NCI-H1436 (cell line): ENCODE measurements at places on chromosomes 3 and 15.

- no peak for DNase-seq
Observed at GRCh38 chr15:101056366-101057334, 137.5 kb downstream of the LRRK1 start.

DNA sequence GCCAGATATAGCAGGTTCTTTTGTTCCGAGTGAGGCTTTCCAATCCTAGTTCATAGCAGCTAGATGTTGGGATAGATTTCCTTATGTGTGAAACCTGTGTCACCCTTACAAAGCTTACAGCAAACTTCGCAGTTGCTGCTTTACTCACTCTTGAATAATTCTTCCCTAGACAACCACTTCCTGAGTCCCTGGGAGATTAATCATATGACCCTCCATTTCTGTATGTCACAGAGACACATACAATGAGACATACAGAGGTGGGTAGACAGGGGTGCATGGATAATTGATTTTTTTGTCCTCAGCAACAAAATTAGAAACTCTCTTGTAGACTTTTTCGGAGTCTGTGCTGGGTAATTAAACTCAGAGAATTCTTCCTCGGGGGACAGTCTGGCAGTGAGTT is 163.2 kb downstream of the NSUN3 start:
- DNase-seq, result no peak

DNA sequence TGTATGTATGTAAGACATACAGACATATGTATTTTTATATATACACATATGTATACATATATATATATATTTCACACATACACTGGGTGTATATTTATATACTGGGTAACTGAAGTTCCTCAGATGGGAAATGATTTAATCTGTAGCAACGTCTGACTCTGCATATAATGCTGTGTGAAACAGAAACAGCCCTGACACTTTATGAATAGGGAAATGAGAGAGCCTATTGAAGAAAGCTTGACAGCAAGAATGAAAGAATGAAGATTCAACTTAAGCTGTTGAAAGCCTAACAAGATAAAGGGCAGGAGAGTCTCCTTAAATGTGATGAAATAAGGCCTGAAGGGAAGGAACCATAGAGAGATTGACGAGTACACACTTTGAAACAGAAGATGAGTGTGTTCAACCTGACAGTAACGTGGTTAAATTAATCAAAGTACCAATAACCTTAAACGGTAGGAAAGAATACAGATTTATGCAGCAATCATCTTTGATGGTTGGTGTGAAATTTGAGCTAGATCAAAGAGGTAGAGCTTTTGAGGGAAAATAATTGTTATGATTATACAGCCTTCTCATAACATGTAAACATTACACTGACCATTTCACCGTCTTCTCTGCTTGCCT is 169.9 kb downstream of the MECOM start:
- no peak for DNase-seq

- no peak for DNase-seq
Observed at GRCh38 chr3:181425074-181425473, 286.7 kb upstream of the SOX2 start.

DNA sequence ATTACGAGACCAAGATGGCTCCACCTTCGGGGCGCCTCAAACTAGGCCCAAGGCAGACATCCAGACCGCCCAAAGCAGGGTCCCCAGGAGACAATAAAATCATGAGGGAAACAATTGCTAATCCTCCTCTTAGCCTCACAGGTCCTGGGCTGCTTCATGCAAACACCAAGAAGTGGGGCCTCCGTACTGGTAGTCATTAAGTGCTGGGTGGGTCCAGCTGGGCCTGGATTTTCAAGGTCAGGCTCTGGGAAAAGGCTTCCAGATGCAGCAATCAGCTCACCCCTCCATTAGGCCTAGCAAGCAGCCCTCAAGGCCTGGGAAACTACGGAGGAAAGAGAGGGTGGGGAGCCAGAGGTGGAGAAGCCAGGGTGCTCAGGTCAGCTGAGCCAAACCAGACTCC is 634 bp downstream of the FBXL22 start:
- DNase-seq, result no peak

DNA sequence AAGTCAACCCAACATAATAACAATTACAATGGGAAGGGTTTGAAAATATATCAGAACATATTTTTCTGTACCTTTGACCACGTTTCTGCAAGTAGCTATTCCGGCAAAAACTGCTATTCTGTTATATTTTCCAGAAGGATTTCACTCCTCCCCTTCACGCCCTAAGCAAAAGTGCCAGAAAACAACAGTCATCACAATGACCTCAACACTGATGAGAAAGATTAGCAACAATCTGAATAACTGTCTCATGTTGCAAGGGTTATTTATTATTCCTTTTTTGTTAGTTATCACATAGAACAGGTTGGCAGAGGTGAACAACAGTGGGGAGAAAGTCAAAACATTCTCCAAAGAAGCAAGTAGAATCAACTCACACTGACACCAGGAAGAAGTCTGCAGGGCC is 269.4 kb upstream of the ARRDC4 start:
- no peak for DNase-seq

- no peak for DNase-seq
Observed at GRCh38 chr3:98013411-98014267, 21.5 kb downstream of the GABRR3 start.

- DNase-seq, result no peak
Observed at GRCh38 chr15:47806008-47806407, 88.7 kb downstream of the SEMA6D start.

DNA sequence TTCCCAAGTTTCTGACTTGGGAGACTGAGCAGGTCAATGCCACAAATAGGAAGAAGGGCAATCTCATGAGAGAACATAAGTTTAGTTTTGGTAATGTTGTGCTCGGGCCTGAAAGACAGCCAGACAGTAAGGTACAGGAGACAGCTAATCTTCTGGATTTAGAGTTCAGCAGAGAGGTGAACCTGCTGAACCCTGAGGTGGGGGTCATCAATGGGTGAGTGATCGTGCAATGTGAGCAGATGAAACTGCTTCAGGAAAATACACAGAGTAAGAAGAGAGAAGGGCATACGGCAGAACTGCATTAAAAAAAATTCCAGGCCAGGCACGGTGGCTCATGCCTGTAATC is 23.3 kb downstream of the RUBCN start:
- DNase-seq, result no peak

DNA sequence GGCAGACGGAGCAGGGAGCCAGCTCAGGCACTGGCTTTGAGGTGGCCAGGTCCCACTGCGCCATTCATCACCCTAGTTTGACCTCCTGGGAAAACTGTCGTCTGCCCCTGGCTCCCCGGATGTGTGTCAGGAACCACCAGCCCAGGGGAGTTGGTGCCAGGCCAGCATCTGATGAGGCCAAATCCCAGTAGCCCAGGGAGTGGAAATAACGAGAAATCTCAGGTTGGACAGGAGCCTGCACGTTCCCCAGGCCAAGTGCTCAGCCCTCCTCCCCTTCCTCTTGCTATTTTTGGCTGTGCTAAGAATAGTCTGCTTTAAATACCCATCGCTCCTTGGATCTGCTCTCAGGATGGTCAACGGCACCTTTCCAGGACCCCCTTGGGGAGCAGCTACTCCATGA is 93.1 kb upstream of the RPL32 start:
- no peak for DNase-seq

DNA sequence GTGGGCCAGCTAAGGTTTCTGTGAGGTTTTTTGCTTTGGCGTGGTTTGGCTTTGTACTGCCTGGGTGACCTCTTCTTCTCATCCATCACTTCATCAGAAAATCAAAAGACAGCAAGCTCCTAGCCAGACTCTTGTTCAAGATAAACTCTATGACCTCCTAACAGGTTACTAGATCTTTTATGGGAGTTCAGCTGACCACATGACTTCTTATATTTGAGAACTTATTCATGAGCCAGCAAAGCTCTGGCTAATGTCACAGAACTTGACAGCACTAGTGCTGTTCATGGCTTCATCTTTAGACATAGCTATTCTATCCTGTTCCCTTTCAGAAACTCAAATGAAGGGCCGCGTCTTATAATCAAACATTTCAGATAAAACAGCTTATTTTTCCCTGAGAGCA is 527.1 kb upstream of the GOLIM4 start:
- DNase-seq, result no peak

- DNase-seq, result no peak
Observed at GRCh38 chr15:57890351-57890750, 175.2 kb downstream of the ALDH1A2 start.

GRCh38 chr3:4290272-4290893 is 12.8 kb upstream of the SETMAR start:
- DNase-seq, result no peak

DNA sequence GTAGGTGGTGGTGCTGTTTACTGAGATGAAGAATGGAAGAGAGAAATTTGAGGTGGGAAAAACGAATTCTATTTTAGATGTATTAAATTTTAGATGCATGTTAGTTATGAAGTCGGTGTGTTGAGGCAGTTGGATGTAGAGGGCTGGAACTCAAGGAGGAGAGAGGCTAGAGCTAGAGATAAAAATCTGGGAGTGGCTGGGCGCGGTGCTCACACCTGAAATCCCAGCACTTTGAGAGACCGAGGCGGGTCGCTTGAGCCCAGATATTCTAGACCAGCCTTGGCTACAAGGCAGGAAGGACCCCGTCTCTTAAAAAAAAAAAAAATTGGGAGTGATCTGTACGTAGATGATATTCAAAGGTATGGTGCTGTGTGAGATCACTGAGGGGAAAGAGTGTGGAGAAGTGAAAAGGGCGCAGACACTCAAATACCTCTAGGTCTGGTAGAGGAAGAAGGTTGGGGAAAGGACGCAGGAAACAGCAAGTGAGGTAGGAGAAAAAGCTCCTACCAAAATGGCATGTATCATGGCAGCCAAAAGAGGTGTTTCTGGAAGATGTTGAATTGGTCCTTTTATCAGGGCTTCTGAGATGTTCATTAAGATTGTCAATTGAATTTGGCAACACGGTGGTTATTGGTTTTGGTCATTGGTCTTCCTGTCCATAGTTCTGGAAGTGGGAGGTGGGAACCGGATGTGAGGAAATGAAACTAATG is 1.8 kb downstream of the YEATS2 start:
- no peak for DNase-seq

GRCh38 chr3:13098192-13098988 is 25.2 kb upstream of the IQSEC1 start:
- no peak for DNase-seq

- DNase-seq, result peak; percentile 94
Observed at GRCh38 chr3:177405191-177405672, 207.9 kb upstream of the TBL1XR1 start.

- DNase-seq, result peak; percentile 9
Observed at GRCh38 chr15:40439461-40439959, 1.2 kb upstream of the BAHD1 start.

GRCh38 chr15:80375968-80376891 is 28.0 kb upstream of the ARNT2 start:
- DNase-seq, result no peak

DNA sequence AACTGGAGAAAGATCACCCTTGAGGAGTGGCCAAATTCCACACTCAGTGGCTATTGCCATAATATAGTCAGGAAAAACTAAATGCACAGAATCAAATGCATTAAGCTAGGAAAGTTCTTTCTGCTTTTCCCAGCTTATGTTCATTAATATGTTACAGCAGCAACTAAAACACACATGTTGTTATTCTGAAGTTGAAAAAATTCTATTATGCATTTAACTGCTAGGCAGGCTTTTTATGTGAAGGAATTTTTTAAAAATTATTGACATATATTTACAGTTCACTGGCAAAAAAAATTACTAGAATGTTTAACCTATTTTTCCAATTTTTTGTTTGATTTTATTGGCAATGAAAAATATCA is 135.2 kb upstream of the IL12A start:
- no peak for DNase-seq

GRCh38 chr3:61869371-61869770 is 308.0 kb downstream of the PTPRG start:
- DNase-seq, result no peak

DNA sequence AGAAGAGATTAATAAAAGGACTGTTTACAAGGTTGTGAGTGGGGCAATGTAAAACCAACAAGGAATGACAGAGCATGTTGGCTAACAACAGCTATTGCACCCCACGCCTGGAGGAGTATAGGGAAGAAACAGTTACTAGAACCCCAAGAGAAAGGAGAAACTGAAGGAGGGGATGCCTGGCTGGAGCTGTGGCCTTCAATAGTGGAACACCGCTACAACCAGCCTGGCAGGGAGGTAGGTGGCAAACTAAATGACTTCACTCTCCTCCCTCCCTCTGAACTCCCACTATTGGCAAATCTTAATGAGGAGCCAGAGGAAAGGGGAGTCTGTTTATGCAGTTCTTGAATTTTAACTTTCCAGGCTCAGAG is 7.2 kb upstream of the CD47 start:
- DNase-seq, result no peak

DNA sequence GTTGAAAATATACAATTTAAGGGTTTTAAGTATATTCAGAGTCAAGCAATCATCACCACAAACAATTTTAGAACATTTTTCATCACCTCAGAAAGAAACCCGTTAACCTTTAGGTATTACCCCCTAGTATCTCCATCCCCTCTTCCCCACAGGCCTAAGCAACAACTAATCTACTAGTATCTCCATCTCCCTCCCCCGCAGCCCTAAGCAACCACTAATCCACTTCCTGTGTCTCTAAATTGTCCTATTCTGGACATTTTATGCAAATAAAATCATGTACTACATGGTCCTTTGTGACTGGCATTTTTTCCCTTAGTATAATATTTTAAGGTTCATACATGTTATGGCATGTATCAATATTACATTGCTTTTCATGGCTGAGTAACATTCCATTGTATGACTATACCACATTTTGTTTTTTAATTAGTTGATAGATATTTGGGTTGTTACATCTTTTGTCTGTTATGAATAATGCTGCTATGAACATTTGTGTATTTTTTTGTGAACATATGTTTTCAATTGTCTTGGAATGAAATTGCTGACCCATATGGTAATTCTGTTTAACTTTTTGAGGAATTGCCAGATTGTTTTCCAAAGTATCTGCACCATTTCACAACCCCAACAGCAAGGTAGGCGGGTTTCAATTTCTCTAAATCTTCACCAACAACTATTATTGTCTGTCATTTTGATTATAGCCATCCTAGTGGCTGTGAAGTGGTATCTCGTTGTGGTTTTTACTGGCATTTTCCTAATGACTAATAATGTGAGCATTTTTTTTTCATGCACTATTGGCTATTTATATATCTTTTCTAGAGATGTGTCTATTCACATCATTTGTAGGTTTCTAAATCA is 215.6 kb upstream of the CD96 start:
- no peak for DNase-seq

GRCh38 chr3:150253622-150254021 is 154.5 kb upstream of the TSC22D2 start:
- DNase-seq, result no peak

DNA sequence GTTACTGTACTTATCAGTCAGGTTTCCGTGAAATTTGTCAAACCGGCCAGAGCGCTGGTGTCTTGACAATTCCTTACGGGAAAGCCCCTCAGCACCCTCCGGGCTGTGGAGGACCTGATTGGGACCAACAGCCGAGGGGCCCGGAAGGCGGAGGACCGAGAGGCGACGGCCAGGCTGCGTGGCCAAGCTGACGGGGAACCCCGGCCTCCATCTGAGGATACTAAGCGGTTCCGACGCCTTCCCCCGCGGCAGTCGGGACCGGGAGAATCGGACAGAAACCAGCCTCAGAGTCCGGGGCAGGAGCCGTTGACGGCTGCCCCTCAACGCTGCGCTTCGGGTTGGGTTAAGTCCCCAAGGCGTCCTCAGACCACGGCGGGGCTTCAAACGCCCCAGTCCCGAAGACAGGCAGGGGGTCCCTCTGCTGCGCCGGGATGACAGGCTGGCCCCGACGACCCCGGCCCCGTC is 499 bp downstream of the ALDH1A2 start:
- DNase-seq, result no peak

- DNase-seq, result peak; percentile 35
Observed at GRCh38 chr15:57263520-57263919, 112.8 kb upstream of the CGNL1 start.
